Fibroblast of skin of right quadriceps (primary cell): ENCODE measurements at places on chromosomes 2 and 18.

GRCh38 chr2:212228743-212229171, 309.8 kb downstream of the ERBB4 start:
- DNase-seq: peak; percentile 37

DNA sequence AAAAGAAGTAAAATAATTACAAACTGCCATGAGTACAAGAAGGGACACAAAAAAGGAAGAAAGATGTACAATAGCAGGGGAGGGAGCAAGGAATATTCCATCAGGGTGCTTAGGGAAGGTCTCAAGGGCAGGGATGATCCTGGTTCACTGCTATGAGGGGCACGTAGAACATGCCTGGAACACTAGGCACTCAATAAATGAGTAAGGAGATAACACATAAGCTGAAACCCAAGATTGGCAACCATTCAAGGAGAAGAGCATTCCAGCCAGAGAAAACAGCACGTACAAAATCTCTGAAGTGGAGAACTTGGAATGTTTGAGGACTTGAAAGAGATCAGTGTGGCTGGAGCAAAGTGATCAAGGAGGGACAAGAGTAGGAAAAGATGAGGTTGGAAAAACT, 103.2 kb downstream of the FAM161A start:
- peak; percentile 64 for DNase-seq

GRCh38 chr2:181125359-181125758, 145.0 kb downstream of the UBE2E3 start:
- DNase-seq: no peak

GRCh38 chr2:1976112-1976511, 231.8 kb upstream of the PXDN start:
- no peak for DNase-seq

GRCh38 chr2:49664827-49665226, 510.5 kb upstream of the FSHR start:
- DNase-seq: no peak

- DNase-seq: peak; percentile 21
Observed at GRCh38 chr2:113233593-113234550, 44.8 kb downstream of the PAX8 start.

- no peak for DNase-seq
Observed at GRCh38 chr2:60605866-60606265, 52.4 kb upstream of the BCL11A start.

DNA sequence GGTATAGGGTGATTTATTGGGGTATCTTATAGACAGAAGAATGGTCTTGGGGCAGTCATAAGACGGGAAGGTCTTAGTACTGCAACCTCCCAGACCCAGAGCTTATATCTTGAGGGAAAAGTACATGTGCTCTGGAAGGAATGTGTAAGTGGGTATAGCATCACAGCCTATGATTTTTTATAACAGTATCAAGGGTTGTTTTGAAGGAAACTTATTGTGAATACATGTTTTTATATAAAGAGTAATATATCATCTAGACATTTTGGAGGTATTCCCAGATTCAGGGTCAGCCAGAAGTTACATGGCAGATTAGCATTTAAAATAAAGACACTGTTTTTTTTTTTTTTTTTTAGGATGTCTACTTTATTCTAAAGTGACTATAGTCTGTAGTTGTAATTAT, 47.6 kb upstream of the STON1 start:
- peak; percentile 79 for DNase-seq

DNA sequence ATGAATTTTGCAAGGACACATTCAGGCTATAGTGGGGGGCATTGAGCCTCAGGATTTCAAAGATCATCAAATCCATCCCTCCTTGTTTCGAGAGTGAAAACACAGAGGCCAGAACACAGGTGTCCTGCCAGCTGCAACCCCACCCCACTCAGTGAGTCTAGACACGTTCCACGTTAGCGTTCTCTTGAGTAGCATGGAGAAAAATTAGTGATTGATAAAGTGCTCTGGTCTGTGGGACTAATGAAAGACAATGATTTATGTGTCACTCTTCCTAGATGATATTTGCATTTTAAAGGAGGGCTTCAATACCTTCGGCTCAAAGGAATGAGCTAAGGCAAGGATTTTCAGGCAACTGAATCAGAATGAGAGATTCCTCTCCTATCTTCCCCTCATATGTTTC, 43.8 kb downstream of the SLC4A3 start:
- no peak for DNase-seq

DNA sequence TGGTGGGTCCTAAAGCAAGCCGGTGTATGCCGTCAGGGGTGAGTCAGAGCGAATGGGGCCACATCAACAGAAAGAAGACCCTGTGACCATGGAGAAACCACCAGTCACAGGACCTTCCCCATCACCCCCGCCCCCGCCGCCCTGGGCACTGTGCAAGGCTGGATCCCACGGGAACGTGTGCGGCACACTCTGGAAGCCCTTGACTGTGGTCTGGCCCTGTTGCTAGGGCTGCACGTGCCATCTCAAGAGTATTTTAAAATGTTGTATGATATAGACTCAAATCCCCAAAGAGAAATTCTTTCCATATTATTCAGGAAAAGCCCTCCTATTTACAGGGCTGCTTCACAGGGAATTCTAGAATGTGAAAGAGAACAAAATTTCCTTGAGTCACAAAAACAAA, 174.8 kb downstream of the BCL2 start:
- DNase-seq: peak; percentile 49

- no peak for DNase-seq
Observed at GRCh38 chr2:40341198-40341597, 110.7 kb downstream of the SLC8A1 start.

- DNase-seq: no peak
Observed at GRCh38 chr2:29456429-29456828, 341.2 kb downstream of the CLIP4 start.

GRCh38 chr2:170930991-170931266, 1.9 kb downstream of the GORASP2 start:
- DNase-seq: peak; percentile 7

DNA sequence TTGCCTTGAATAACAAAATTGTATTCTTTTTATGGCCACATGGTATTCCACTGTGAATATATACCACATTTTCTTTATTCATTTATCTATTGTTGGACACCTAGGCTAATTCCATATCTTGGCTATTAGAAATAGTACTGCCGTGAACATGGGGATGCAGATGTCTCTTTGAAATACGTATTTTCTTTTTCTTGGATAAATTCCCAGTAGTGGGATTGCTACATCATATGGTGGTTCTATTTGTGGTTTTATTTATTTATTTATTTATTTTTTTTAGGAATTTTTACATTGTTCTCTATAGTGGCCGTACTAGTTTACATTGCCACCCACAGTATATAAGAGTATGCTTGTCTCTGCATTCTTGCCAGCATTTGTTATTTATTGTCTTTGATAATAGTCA, 679.8 kb upstream of the NRXN1 start:
- peak; percentile 56 for DNase-seq

DNA sequence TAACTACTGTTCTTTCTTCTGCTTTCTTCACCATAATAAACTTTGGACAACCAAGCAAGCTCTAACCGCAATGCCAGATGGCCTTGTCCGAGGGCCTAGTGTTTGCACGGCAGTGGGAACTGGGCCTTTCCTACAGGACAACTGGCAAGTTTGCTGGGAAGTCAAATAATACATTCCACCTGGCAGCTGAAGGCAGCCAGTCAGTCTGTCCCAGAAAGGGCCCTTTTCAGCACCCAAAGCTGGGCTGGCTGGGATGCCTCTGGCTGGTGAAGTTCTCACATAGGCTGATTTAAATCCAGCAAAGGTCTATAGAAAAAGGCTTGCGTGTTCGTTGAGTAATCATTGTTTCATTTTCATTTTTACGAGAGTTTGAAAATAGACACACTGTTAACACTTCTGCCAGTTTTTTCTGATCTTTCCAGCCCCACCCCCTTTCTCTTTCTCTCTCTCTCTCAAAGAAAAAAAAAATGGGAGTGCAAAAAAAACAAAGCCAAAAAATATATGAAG, 110.0 kb upstream of the EPAS1 start:
- no peak for DNase-seq

GRCh38 chr2:54867457-54867856, 144.0 kb downstream of the EML6 start:
- DNase-seq: no peak

DNA sequence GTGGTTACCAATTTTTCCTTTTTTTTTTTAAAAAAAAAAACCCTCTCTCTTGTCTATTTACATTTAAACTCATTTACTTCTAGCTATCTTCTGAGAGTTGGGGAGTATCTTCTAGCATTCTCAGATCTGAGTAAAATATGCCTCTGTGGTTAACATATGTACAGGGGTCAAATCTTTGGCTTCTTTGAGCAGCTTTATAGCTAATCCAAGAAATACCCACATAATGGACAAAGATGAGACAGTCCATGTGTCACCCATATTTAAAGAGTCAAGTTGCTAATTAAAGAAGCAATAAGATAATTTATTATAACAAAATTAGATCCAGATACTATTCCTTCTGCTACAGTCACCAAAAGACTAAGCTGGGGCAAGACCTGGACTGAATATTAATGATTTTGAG, 139.0 kb upstream of the HNRNPA3 start:
- DNase-seq: peak; percentile 52

DNA sequence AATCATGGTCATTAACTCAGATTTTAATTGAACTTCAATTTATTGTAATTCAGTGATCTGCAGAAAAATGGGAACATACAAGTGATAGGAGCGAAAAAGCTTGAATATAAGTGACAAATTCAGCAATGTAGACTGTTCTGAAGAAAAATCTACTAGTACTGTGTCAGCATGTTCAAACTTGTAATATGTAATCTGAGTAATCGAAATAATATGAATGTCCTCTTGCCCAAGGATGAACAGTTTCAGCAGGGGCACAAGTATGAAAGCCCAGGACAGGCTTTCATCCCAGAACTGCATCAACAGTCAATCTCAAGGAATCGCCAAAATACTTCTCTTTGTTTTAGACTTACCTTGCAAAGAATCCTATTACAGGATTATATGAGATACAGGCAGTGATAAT, 1110.5 kb downstream of the LRP1B start:
- peak; percentile 6 for DNase-seq

DNA sequence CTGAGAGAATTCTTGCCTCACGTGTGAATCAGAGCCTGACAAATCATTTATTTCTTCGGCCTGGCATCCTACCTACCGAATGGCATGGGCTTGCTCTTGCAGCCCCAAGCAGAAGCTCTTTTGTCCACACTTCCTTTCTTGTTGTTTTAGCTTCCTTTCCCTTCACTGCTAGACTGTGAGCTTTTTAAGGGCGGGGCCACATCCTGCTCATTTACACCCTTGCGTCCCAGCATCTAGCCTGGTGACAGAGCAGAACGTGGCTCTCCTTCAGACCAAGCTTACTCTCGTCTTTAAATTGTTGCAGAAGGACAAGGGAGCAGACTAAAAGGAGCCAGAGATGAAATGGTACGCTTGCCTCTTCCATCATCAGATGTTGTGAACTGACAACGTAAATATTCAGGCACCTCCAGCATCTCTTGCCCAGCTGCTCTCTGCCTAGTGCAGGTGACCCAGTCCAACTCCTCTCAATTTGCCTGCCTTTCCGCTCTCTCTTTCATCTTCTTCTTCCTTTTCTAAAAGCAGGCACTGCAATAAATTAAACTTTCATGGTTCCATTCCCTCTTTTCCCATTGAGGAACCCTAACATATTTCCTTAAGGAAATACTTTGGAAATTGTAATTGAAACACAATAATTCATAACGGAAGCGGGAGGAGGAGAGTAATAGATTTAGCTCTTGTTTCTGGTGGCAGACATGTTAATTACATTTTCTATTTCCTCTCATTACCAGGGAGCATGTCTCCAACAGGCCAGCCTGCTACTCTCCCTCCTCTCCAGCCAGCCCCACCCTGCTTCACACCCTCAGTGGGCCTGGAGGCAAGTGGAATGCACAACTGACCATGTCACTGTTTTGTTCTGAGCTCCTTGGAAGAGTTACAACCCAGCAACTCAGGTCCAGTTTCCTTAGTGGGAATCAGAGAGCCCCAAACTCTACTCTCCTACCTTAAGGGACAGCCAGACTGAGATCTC, 228.1 kb upstream of the TRIB2 start:
- no peak for DNase-seq

DNA sequence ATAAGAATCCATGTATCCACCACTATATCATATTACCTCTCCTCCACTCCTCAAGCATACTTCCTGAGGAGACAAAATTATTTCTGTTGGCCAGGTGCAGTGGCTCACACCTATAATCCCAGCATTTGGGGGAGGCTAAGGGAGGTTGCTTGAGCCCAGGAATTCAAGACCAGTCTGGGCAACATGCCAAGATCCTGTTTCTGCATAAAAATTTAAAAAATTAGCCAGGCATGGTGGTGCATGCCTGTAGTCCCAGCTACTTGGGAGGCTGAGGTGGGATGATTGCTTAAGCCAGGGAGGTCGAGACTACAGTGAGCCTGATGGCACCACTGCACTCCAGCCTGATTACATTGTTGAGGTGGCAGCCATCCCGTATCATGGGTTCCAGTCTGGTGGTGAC, 9.2 kb downstream of the INHA start:
- no peak for DNase-seq

GRCh38 chr2:11975373-11975772, 228.9 kb downstream of the LPIN1 start:
- DNase-seq: no peak

DNA sequence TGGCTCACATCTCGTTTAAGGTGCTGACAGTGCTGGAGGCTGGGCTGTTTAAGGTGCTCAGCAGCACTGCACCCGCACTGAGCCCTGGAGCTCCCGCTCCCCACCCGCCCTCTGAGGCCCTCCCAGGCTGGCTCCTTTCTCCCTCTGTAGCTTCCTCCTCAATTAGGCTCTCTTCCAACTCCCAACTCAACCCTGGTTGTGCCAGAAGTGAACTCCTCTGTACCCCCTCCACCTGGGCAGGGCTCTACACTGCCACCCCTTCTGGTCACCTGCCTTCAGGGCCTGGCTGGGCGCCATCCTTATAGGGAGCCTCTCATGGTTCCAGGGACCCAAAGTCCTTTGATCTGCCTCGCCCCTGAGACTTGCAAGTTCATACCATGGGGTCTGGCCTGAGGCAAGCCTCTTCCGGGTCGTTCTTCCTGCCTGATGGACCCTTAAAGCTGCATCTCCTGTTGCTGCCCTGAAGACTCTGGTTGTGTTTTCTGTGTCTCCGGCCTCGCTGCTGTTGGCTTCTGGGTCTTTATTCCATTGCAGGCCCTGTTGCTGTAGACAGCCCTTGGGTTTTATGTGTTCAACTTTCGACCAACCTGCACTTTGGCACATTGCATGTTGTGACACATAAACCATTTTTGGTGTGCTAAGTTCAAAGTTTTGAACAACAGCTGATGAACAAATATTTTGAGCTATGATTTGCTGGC, 199.6 kb downstream of the LDLRAD4 start:
- DNase-seq: no peak

- DNase-seq: peak; percentile 65
Observed at GRCh38 chr2:101419096-101419663, 31.9 kb upstream of the CREG2 start.

GRCh38 chr18:42413870-42414269, 458.8 kb downstream of the PIK3C3 start:
- DNase-seq: peak; percentile 5

- peak; percentile 97 for DNase-seq
Observed at GRCh38 chr2:222993920-222994650, 57.9 kb upstream of the KCNE4 start.
